ENCODE measurements at places on chromosomes 12 and 14.

DNA sequence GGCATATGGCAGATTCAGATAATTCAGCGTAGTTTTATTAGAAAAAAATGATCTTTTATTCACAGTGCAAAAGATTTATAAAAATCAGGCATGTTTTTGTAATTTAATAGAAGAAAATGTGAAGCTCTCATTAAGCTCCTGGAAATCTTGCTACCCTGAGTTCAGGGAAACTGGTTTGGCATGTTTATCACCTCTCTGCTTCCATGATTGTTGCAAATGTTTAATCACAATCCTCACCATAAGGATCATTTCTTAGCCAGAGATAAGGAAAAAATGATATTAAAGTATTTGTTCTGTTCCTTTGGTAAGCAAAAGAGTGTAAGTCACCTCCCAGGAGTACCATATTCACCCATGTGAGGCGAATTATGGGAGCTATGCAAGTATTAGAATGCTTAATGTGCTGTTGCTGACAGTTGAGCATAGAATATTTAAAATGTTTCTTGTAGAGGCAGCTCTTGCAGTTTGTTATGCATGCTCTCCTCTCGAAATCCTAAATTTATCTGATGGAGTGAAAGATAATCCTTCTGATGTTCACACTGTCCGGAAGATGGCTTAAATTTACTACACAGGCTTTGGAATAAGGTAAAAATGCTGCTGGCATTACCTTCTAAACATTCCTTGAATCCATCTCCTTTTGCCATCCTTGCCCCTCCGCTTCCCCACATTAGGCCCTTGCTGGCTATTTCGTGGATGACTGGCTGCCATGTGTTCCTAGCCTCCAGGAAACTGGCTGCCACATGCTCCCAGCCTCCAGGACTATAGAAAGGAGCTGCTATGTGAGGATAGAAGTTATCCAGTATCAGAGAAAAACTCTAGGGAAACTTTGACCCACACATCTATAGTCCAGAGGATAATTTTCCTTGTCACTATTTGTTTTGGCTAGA is 115.8 kb upstream of the CCDC198 start:
- DNase-seq: no peak

DNA sequence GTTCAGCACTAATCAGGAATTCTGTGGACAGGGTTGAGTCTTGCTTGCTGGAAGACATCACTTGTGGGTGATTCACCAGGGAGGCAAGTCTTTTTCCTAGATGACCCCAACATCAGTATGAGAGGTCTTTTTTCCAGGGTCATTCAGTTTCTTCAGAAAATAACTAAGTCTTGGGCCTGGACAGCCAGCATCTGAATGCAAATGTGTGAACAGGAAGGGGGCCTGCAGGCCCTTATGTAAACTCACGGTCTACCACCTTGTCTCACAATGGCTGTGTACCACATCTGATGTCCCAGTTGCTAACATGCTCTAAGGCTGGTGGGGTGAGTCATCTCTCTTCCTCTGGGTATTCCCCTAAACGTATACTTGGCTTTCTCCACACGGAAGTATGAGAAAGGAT is 79.2 kb downstream of the HECTD4 start:
- DNase-seq: no peak

GRCh38 chr12:113222730-113223531 is 1.7 kb downstream of the TPCN1 start:
- DNase-seq: peak; percentile 34

DNA sequence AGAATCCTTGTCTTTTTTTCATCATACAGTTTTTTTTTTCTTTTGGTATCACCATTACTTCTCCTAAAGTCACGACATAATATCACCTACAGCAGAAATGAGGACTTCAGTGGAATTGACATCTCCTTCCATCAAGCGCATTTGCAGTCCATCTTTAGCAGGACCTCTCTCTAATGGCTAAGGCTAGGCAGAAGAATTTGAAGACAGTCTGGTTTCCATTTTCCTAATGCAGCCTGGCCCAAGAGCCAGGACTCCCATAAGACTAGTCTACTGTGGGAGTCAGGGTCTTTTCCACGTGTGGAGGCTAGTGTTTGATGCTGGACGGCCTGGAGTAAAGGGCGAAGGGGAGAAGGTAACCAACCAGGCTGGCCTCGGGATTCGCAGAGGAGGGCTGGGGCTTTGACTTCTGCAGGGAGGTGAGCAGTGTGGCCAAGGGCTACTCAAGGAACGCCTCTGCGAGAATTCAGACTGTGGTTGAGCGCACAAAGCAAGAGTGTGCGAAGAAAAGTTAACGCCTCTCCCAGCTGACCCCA is 769 bp upstream of the ZNF740 start:
- DNase-seq: no peak

GRCh38 chr14:87869619-87870583 is 123.1 kb downstream of the GALC start:
- no peak for DNase-seq

- DNase-seq: peak; percentile 70
Observed at GRCh38 chr12:131390412-131391334, 320.2 kb upstream of the SFSWAP start.

- DNase-seq: no peak
Observed at GRCh38 chr12:75820848-75821578, 210.6 kb downstream of the PHLDA1 start.

Data from substantia nigra (tissue), 51 donors.